Prostate gland (tissue), 2 donors: ENCODE measurements at places on chromosomes 6 and 20. TPM values are rescaled to one million over a fixed set of nuclear protein-coding genes. Genes with fewer than 3 reads are reported as not detected.

GRCh38 chr6:156695742-156696141, 81.4 kb upstream of the ARID1B start:
- no peaks in the 10 kb centered on the region for H3K36me3 ChIP-seq
- H3K27me3 ChIP-seq: no peaks in the 10 kb centered on the region
- no peak overlapping the region for H3K27ac ChIP-seq
- no peak overlapping the region for H3K4me3 ChIP-seq
- no peak for DNase-seq

DNA sequence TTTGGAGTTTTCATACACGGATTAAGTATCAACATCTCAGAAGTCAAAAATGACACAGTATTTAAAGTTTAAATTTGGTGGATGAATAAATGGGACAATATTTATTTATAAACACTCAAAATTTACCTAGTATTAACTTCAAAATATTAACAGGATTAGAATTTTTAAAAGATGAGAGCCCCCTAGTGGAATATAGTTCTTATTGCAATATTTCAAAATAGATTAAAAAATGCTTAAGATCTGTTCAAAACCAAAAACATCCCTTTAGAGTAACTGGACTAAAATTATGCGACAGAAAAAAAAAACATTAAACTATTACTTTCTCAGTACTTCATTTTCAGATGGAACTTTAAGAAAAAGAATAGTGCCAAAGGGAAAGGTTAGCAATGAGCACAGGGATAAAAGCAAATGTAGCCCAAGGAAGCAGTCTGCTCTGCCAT, 56.6 kb downstream of the SNX14 start:
- no peaks in the 10 kb centered on the region for H3K27me3 ChIP-seq
- no peak for DNase-seq
- H3K4me3 ChIP-seq: no peak overlapping the region
- no peak overlapping the region for H3K27ac ChIP-seq

DNA sequence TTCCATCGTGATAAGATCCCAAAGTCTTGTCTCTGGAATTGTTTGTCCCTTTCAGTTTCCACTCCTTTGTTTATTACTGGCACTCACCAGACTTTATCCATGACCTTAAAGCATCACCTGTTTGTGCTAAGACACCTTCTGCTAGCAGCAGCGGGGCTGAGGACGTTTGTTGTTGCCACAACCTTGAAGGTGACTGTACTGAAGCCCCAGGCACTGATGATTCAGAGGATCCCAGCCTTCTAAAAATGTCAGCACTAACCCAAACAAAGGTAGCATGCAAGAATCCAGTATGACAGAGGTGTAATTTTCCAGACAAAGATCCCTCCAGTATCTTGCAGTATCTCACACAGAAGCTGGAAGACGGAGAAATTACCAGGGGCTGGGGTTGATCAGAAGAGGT, 28.9 kb upstream of the SMIM8 start:
- no peaks in the 10 kb centered on the region for H3K4me1 ChIP-seq
- no peaks in the 10 kb centered on the region for H3K36me3 ChIP-seq
- H3K27me3 ChIP-seq: no peaks in the 10 kb centered on the region
- no peak for DNase-seq
- no peak overlapping the region for H3K27ac ChIP-seq

- no peak for DNase-seq
- H3K36me3 ChIP-seq: no peaks in the 10 kb centered on the region
- no peak overlapping the region for H3K4me3 ChIP-seq
- H3K4me1 ChIP-seq: no peaks in the 10 kb centered on the region
- no peaks in the 10 kb centered on the region for H3K27me3 ChIP-seq
Measured at GRCh38 chr6:78492351-78493017, 374.9 kb upstream of the IRAK1BP1 start.

GRCh38 chr6:167293590-167294091, 2.5 kb downstream of the UNC93A start:
- no peak overlapping the region for H3K27ac ChIP-seq
- H3K36me3 ChIP-seq: no peaks in the 10 kb centered on the region
- no peak for DNase-seq
- H3K27me3 ChIP-seq: no peaks in the 10 kb centered on the region
- H3K4me3 ChIP-seq: no peak overlapping the region
- H3K4me1 ChIP-seq: no peaks in the 10 kb centered on the region

DNA sequence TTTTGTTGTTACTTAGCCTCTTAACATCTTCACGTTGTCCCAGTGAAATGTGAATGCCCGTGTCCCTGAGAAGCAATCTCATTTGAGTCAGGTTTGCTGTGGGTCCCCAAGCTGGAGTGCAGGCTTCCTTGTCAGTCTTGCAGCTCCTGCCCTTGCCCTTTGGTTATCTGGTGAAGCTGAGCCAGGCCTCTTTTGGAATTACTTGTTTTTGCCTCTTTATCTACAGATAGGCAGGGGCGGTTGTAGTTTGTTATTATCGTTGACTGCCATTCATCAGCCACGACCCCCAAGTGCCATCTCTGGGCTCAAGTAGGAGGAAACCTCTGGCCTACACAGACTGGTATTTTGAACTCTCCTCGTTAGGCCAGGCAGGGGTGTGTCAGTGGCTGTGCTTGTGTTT, 2.2 kb downstream of the TMEM14C start:
- H3K27me3 ChIP-seq: no peaks in the 10 kb centered on the region
- H3K4me3 ChIP-seq: no peak overlapping the region
- H3K36me3 ChIP-seq: no peaks in the 10 kb centered on the region
- peaks cover 8% of the 10 kb centered on the region for H3K4me1 ChIP-seq

PKHD1 gene
- total RNA-seq: 1.1 TPM

DNA sequence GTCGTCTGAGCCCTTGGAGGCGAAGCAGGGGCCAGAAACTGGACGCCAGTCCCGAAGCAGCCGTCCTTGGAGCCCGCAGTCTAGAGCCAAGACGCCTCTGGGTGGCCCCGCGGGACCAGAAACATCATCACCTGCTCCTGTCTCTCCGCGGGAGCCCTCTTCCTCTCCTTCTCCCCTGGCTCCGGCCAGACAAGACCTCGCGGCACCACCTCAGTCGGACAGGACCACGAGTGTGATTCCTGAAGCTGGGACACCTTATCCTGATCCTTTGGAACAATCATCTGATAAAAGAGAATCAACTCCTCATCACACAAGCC, 416 bp downstream of the RSPH4A start:
- no peaks in the 10 kb centered on the region for H3K36me3 ChIP-seq
- DNase-seq: no peak
- H3K27me3 ChIP-seq: no peaks in the 10 kb centered on the region
- H3K4me1 ChIP-seq: no peaks in the 10 kb centered on the region
- H3K27ac ChIP-seq: no peak overlapping the region

- H3K27ac ChIP-seq: peak overlapping the region; percentile 88
- no peaks in the 10 kb centered on the region for H3K27me3 ChIP-seq
- no peaks in the 10 kb centered on the region for H3K4me1 ChIP-seq
- H3K4me3 ChIP-seq: peak overlapping the region; percentile 77
- DNase-seq: no peak
- H3K36me3 ChIP-seq: no peaks in the 10 kb centered on the region
Measured at GRCh38 chr6:166955865-166956443, 396 bp downstream of the RNASET2 start.

DNA sequence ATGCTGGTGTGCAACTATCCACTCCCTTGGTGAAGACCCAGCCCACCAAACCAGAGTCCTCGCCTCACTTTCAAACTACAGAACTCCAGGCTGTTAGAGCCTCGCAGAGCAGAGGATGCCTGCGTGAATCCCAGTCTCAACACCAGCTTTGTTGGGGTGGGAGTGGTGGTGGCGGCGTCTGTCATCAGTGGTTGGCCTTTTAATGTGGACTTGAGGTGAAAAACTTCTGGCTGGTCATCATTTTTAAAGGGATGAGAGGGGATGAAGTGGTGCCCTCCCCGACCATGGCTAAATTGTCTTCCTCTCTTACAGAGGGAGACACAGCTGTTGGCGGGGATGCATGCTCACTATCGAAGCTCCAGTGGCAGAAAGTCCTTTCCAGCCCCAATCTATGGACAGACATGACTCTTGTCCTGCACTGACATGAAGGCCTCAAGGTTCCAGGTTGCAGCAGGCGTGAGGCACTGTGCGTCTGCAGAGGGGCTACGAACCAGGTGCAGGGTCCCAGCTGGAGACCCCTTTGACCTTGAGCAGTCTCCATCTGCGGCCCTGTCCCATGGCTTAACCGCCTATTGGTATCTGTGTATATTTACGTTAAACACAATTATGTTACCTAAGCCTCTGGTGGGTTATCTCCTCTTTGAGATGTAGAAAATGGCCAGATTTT, 54.9 kb downstream of the EZR start:
- no peaks in the 10 kb centered on the region for H3K27me3 ChIP-seq
- no peak overlapping the region for H3K4me3 ChIP-seq
- H3K4me1 ChIP-seq: no peaks in the 10 kb centered on the region
- DNase-seq: no peak
- no peak overlapping the region for H3K27ac ChIP-seq

DNA sequence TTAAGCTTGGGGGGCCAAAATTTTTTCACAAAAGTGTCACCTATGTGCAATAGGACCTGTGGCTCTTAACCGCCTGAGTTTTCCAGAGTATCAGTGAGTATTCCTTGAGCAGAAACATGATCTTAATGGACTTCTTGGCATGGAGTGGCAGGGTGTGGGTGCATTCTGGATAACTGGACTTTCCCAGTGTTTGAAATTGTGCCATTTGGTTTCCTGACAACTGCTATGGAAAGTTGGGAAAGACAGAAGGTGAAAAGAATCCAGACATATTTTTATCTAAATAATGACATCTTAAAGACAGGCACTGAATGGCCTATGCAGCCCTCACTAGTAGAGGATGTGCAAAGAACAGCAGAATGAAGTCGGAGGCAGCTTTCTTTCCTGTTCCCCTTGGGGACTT, 34.3 kb upstream of the ADTRP start:
- DNase-seq: no peak
- H3K27me3 ChIP-seq: no peaks in the 10 kb centered on the region
- H3K36me3 ChIP-seq: no peaks in the 10 kb centered on the region
- no peak overlapping the region for H3K27ac ChIP-seq
- no peak overlapping the region for H3K4me3 ChIP-seq

PPIL6 gene
- 4.2 TPM for total RNA-seq

- H3K36me3 ChIP-seq: no peaks in the 10 kb centered on the region
- no peaks in the 10 kb centered on the region for H3K4me1 ChIP-seq
- H3K27me3 ChIP-seq: no peaks in the 10 kb centered on the region
- H3K27ac ChIP-seq: no peak overlapping the region
- no peak for DNase-seq
Measured at GRCh38 chr6:118558464-118559217, 10.5 kb downstream of the PLN start.

DNA sequence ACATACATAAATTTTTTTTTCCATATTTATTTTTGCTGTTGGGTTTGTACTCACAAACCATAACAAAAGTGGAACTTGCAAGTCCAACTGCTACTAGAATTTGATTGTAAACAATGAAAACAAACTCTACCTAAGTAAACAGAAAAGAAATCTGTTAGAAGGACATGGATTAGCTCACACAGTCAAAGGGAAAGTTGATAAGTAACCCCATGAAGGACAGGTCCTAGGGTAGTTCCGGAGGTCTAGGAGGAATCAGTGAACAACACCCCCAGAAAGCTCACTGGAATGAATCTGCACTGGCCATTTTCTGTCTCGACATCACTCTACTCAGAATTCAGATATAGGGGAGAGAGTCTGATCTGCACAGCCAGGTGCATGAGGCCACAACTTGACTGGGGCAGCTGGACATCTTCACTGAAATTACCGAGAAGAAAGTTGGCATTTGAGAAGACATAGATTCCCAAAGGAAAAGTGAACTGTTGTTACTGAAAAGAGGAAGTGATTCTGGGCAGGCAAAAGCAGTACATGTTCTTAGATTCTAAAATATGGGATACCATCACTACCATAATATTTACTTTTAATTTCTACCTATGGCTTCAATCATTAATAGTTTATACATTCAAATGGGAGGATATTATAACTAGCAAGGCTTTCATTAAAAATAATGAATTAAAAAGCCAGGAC, 76.4 kb downstream of the HMGN3 start:
- no peaks in the 10 kb centered on the region for H3K36me3 ChIP-seq
- H3K4me3 ChIP-seq: no peak overlapping the region
- no peaks in the 10 kb centered on the region for H3K27me3 ChIP-seq
- H3K4me1 ChIP-seq: no peaks in the 10 kb centered on the region

GRCh38 chr6:169529931-169530751, 171.7 kb downstream of the WDR27 start:
- H3K27ac ChIP-seq: peak overlapping the region; percentile 16
- peaks cover 4% of the 10 kb centered on the region for H3K4me1 ChIP-seq
- H3K4me3 ChIP-seq: no peak overlapping the region
- no peaks in the 10 kb centered on the region for H3K27me3 ChIP-seq
- DNase-seq: peak; percentile 55

- H3K36me3 ChIP-seq: no peaks in the 10 kb centered on the region
- no peak for DNase-seq
- H3K27me3 ChIP-seq: no peaks in the 10 kb centered on the region
- H3K4me3 ChIP-seq: no peak overlapping the region
Measured at GRCh38 chr6:3585320-3585935, 128.6 kb upstream of the SLC22A23 start.

- no peak for DNase-seq
- no peaks in the 10 kb centered on the region for H3K36me3 ChIP-seq
- H3K27me3 ChIP-seq: no peaks in the 10 kb centered on the region
- peaks cover 11% of the 10 kb centered on the region for H3K4me1 ChIP-seq
- H3K4me3 ChIP-seq: no peak overlapping the region
- peak overlapping the region; percentile 80 for H3K27ac ChIP-seq
Measured at GRCh38 chr6:34658605-34659265, 37.8 kb downstream of the ILRUN start.

CCNC gene
- total RNA-seq: 37.8 TPM

DNA sequence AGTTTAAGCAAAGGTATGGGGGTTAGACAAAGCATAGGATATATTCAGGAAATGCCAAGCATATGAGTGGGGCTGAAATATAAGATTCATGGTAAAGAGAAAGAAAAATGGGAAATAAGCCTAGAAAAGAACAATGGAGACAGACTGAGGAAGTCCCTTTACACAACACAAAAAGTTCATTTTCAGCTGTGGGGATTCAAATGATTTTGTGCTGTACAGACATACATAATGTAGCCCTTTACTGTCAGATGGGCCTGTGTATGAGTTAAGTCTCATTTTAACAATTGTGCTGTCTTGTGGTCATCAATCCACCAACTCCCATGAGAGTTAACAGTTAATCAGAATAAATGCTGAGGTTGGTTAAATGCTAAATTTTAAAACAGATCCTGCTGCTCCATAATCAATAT, 37.2 kb downstream of the REV3L start:
- no peak overlapping the region for H3K27ac ChIP-seq
- H3K4me1 ChIP-seq: no peaks in the 10 kb centered on the region
- no peaks in the 10 kb centered on the region for H3K27me3 ChIP-seq
- H3K4me3 ChIP-seq: no peak overlapping the region
- no peak for DNase-seq

SRMS gene
- total RNA-seq: 1.6 TPM

GRCh38 chr6:19719691-19720128, 117.5 kb upstream of the ID4 start:
- H3K27me3 ChIP-seq: no peaks in the 10 kb centered on the region
- H3K4me1 ChIP-seq: no peaks in the 10 kb centered on the region
- DNase-seq: no peak
- H3K36me3 ChIP-seq: no peaks in the 10 kb centered on the region
- H3K4me3 ChIP-seq: no peak overlapping the region
